ENCODE measurements at places on chromosomes 1 and 21.

DNA sequence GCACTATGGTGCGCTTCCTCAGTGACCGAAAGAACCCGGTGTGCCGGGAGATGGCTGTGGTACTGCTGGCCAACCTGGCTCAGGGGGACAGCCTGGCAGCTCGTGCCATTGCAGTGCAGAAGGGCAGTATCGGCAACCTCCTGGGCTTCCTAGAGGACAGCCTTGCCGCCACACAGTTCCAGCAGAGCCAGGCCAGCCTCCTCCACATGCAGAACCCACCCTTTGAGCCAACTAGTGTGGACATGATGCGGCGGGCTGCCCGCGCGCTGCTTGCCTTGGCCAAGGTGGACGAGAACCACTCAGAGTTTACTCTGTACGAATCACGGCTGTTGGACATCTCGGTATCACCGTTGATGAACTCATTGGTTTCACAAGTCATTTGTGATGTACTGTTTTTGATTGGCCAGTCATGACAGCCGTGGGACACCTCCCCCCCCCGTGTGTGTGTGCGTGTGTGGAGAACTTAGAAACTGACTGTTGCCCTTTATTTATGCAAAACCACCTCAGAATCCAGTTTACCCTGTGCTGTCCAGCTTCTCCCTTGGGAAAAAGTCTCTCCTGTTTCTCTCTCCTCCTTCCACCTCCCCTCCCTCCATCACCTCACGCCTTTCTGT, 7.3 kb upstream of the PIGV start:
- DNase-seq: no peak

DNA sequence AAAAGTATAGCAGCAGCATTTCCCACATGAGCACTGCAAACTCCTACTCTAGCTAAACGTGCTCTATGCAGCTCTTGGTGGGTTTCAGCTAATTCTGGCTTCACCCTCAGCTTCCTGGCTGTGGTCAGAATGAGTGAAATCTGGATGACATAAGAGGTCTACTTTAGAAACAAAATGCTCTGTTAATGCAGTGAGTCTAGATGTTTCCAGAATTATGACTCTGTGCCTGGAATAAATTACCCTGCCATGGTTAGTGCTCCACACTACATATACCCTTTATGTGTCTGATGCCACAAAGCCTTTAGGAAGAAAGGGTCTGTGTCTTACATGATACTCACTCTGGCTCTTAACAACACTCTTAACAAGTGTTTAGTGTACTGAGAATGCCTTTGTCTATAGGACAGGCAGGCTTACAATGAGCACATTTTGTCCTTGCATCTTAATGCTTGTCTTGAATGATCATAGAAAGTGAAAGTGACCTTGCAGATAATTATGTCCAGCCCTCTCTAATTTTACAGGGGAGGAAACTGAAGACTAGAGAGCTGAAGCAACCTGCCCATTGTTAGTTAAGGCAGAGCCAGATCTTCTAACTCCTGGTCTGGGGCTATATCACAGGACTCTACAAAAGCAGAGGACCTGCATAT, 9.2 kb downstream of the S100A10 start:
- no peak for DNase-seq

GRCh38 chr1:82421782-82422181, 621.0 kb downstream of the ADGRL2 start:
- no peak for DNase-seq

DNA sequence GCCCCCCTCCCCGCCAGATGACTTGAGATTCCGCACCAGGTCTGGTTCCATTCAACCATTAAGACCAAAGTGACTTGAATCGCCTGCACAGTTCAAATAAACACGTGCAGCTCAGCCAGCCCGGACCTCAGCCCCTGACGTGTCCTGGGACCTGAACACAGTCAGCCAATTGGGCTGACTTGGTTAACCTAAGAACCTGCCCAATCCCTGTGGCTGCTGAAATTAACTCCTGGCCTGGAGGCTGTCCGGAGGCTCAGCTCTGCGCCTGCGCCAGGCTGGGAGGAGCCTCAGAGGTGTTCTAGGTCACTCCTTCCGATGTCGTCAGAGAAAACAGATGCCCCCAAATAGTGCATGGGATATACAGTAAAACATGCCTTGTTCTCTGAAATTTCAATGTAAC, 73.4 kb downstream of the SCCPDH start:
- no peak for DNase-seq

- no peak for DNase-seq
These were observed 5.9 kb downstream of the RNF186 start for GRCh38 chr1:19809044-19809750.

GRCh38 chr1:230728710-230729392, 14.9 kb upstream of the AGT start:
- DNase-seq: no peak

DNA sequence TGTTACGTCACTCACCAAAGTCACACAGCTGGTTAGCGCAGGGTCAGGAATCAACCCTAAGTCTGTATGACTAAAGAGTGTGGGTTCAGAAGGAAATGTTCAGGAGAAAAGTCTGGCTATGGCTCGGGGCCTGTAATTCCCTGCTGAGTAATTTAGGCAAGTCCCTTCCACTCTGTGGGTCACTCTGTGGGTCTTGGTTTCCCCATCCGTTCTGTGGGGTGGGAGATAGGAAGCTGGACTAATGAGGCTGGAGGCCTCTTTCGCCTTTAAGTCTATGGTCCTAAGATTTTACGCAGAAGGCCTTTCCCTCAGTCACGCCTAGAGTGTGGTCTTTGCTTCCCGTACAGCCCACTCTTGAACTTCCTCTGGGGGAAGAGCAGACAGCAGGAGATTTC, 14.3 kb upstream of the MED18 start:
- DNase-seq: no peak

DNA sequence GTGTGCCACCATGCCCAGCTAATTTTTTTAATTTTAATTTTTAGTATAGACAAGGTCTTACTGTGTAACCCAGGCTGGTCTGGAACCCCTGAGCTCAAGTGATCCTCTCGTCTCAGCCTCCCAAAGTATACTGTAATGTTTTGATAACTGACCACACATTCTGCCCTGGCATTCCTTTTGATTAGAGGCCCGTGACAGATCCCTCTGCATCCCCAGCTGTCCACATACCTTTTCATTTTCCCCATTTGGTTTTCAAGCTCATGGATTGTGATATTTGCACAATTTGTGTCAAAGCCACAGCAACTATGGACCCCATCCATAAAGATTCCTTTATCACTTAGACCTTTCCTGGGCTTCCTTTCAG, 116.8 kb upstream of the ATP1A1 start:
- DNase-seq: no peak

- no peak for DNase-seq
These were observed 40.3 kb upstream of the RUNX3 start for GRCh38 chr1:24970399-24970753.

DNA sequence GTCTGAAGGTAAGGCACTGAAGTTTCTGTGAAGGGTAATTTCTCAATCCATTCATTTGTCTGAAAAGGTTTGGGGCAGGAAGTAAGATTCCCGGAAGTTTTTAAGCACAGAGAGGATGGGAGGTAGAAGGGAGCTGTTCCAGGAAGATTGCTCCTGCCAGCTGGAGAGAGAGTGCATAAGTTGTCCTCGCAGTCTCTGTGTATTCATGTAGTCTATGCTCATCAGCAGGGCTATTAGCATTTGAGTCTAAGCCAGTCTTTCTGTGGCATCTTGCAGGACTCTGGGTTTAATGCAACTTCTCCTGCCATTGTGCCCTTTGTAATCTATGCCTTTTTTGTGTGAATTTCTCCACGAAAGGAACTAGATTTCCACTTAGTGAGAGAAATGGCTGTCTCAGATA, 140.8 kb upstream of the FGGY start:
- peak; percentile 28 for DNase-seq

GRCh38 chr1:23196627-23197328, 20.5 kb downstream of the HTR1D start:
- peak; percentile 52 for DNase-seq

DNA sequence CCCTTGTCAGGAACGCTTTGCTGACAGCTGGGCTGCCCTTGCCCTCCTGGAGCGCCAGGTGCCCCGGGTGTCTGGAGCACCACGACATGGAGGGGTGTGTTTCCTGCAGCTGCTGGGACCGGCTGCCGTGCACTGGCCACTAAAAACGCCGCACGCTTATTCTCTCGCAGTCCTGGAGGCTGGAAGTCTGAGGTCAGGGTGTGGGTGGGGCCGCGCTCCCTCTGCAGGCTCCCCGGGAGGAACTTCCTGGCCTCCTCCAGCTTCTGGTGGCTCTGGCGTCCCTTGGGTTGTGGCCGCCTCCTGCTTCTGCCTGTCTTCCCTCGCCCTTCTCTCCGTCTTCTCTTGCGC, 28.0 kb upstream of the PLCH2 start:
- DNase-seq: peak; percentile 63

GRCh38 chr21:23384679-23385078, 2222.6 kb downstream of the MRPL39 start:
- DNase-seq: no peak

GRCh38 chr1:87515781-87516180, 187.1 kb downstream of the LMO4 start:
- DNase-seq: no peak

GRCh38 chr1:91754816-91755580, 131.0 kb downstream of the TGFBR3 start:
- DNase-seq: no peak

- peak; percentile 32 for DNase-seq
These were observed 500.8 kb upstream of the PBX1 start for GRCh38 chr1:164058198-164058597.

DNA sequence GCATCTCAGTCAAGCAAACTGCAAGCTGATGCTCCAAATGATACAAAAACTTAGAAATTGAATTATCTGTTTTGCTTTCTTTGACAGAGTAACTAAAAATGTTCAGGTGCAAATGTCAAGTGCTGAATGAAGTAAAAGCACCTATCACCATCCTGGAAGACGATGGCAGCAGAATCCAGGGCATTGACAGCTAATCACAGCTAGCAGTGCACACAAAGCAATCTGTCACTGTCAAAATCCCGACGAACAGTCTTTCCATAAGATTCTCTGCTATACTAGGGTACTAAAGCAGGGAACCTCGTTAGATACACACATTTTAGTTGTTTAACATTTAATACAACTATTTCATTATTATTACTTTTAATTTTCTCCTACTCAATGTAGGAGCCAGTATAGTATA, 233.3 kb downstream of the BRINP3 start:
- no peak for DNase-seq

- no peak for DNase-seq
These were observed 127.8 kb downstream of the HS2ST1 start for GRCh38 chr1:87042111-87042811.

GRCh38 chr1:204192589-204193352, 3.5 kb downstream of the KISS1 start:
- no peak for DNase-seq

DNA sequence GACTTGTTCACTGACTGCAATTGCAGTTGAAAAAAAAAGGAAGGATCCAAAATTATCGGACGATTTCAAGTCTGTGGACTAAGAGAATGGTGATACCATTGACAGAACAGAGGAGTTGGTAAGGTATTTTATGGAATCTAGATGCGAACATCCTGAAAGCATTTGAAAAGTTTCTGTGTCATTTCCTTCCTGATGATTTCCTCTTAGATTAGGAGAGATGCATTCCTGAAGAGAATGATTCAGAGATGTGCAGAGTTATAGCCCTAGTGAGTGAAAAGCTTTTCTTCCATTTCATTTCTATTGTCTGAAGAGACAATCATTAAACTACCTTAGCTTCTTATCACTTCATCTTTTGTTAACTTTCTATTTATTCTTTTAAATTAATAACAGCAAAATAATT, 200.0 kb downstream of the KCNK2 start:
- DNase-seq: peak; percentile 85

- no peak for DNase-seq
These were observed 13.0 kb upstream of the BATF3 start for GRCh38 chr1:212712451-212713303.

DNA sequence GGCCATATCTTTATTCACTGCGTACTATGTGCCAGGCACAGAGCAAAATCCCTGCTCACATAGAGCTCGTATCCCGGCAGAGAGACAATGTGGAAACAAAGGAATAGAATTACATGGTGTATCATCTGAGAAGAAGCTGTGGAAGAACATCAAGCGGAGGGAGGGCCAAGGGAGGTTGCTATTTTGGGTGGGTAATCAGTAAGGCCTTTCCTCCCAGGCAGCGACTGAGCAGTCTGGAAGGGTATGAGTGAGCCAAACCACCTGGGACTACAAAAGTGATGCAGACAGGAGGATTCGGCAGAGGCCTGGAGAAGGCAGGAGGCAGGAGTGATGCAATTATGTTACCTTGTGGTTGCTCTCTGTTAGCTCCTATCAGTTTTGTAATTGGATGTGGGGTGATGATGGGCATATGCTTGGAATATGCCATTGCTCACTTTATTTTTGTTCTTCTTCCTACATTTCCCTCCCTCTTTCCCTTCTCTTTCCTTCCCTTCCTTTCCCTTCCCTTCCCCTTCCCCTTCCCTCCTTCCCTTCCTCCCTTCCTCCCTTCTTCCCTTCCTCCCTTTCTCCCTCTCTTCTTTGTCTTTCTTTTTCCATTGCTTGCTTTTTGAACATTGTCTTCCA, 172.9 kb downstream of the DISC1 start:
- DNase-seq: no peak

DNA sequence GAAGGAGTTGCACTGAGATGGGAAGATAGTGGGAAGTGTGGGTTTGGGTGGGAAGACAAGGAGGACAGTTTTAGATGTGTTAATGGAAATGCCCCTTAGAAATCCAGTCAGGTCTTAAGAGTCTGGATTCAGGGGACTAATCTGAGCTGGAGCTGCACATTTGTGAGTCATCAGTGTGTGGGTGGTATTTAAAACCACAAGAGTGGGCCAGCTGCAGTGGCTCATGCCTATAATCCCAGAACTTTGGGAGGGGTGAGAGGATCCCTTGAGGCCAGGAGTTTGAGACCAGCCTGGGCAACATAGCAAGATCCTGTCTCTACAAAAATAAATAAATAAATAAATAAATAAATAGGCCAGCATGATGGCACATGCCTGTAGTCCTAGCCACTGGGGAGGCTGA, 40.9 kb upstream of the SLC6A9 start:
- no peak for DNase-seq

- DNase-seq: peak; percentile 33
These were observed 2.8 kb downstream of the S100A10 start for GRCh38 chr1:151990856-151991198.

DNA sequence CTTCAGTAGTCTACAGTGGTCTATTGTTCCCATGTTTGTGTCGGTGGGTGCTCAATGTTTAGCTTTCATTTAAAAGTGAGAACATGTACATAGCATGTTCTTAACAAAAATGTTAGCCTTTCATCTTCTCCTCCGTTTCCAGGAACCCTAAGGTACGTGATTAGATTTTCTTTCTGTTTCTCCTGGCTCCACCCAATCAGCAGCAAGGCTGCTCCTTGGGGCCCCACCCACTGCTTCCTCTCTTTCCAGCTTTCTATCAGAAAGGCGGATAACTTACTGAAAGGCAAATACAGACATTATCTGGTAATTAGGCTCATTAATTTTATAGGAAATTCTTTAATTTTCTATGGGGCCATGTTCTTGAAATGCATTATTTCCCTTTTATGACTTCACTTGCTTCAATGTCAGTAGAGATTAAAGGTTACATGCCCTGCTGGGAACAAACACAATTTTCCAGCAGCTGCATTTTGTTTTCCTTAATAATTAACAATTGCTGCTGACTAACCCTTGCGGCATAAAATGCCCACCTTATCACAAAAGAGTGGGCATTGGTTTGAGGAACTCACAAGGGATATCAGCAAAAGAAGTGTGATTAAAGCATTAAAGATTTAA, 324.9 kb upstream of the SNX7 start:
- no peak for DNase-seq

- no peak for DNase-seq
These were observed 327.3 kb upstream of the SGIP1 start for GRCh38 chr1:66206563-66207144.
